ENCODE measurements at places on chromosomes 11 and 22.

GRCh38 chr11:85464283-85464682, 162.9 kb downstream of the DLG2 start:
- DNase-seq, result no peak

DNA sequence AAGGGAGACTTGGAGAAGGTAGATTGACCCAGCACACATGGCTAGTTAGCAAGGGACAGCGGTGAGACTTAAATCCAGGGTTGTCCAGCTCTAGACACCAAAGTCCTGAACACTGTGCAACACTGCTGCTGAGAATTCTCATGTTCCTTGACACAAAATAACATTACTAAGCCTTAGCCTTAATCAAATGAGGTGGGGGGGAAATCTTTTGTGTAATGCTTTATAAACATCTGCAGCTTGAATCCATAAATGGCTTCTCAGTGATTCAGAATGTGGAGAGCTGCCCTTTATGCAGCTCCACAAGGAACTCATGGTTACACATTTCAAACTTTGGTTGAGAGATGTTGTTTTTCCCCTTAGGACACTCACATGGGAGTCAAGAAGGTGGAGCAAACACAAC, 80.0 kb downstream of the CD44 start:
- DNase-seq, result no peak

DNA sequence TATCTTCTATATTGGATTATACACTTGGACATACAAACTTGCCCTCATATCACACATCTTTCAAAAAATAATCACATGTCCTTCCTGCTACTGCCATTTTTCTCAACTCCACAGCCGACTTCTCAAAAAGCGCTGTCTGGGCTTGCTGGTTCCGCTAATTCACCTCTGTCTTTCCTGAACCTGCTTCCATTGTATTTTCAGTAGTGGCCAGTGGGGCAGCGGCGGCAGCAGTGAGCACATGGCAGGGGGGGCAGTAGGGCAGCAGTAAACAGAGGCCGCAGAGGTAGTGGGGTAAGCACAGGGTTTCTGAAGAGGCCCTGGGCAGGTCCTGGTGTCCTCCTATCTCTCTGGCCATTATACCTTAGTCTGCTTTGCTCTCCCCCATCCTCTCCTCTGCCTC, 126.3 kb downstream of the RRAS2 start:
- no peak for DNase-seq

DNA sequence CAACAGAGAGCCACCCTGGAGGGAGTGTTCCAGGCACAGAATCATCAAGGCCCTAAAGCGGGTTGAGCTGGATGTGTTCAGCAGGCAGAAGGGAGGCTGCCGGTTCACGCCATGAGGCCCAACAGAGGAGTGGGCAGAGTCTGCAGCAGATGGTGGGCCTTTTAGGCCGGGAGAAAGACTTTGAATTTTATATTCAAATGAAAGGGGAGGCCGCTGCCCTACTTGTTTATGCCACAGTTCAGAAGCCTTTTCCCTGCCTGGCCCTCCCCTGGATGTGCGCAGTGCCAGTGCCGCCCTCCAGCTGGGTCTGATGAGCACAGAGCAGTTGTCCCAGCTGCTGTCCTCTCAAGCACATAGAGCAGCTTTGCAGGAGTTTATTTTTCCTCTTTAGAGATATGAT, 46.9 kb upstream of the TTC12 start:
- DNase-seq, result no peak

GRCh38 chr11:67354075-67355022, 1.0 kb upstream of the POLD4 start:
- no peak for DNase-seq

GRCh38 chr22:26492220-26492619, 8.5 kb downstream of the SRRD start:
- no peak for DNase-seq

DNA sequence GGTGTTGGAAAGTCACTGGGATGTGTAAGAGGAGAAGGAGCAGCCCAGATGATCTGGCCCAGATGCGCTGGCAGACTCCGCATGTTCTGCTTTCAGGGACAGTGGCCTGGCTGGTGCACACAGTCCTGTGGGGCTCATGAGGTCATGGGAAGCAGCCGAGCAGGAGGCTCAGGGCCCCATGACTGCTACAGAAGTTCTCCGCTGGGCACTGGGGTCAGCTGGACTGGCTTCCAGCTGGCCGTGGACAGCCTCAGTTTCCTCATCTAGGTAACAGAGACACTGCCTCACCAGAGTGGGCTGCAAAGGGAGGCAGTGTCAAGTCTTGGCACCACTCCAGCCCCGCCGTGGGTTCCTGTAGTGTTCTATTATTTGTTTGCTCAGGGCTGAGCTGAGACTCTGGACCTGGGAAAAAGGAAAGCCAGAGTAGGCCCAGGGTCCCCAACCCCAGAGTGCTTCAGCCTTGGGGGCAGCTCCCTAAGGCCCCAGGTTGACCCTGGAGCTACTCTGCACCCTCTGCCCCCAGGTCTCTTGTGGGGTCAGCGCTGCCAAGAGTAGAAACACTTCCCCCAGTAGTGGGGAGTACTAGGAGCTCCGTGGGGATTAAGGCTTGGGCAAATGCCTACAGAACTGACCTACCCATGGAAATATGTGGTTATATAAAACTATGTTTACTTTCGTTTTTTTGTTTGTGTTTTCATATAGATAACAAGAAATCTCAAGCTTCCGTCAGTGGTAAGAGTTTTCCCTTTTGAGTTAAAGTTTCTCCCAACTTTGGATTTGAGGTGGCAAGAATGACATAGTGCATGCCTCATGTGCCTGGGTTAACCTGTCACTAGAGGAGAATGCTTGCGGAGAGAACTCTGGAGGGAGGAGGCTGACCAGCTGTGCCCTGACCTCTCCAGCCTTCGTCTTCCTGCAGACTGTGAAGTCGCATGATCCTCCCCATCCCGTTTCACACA, 45.3 kb downstream of the MED15 start:
- DNase-seq, result no peak

All from NCI-H1417 treated with DMSO at 0.1 percent for 48 hours (cell line).